Kidney capillary endothelial cell (primary cell): ENCODE measurements at places on chromosomes 4 and X.

DNA sequence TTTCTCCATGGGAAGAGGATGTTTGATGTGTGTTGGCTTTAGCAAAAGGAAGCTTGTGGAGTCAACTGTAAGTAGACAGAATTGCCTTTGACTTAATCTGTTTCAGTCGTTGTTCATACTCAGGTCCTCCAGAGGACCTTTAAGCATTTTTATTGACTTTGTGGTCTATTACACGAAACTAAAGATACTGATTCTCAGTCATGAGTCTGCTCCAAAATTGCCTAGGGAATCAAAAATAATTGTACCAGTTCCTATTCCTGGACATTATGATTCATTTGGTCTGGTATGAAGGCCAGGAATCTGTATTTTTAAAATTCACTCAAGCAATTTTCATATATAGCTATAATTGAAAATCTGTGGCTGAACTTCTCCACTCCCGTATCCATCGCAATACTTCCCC lies 38.6 kb downstream of the AR start:
- DNase-seq, result no peak

DNA sequence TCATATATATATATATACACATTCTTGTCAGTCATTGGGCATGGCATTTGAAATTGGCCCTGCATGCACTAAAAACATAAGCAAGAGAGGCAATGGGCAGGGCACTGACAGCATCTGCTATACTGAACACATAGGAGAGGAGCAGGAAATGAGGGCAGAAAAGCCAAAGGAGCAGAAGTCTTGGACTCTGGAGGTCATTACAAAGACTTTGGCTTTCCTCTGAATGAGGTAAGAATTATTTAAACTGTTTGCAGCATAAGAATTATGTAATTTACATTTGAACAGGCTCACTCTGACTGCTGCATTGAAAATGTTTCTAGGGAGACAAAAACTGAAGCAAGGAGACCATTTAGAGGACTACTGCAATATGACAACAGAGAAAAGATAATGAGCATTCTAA lies 396.5 kb downstream of the PRDM5 start:
- no peak for DNase-seq

DNA sequence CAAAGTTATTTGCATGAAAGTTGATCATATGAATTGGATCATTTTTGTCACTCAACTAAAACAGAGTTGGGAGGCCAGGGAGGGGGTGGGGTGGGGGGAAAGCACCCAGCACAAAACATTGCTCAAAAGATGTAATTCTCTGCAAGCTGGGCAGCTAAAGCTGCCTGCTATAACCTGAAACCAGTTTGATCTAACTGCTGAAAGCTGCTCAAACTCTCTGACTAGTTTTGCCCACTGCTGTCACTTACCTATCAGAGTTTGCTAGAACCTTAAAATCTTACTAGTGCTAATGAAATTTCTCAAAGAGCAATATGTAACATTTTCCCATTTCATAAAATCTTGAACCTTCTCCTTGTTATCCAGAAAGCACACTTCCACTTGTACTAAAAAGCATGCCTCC lies 10.4 kb downstream of the CXCL8 start:
- DNase-seq, result no peak

DNA sequence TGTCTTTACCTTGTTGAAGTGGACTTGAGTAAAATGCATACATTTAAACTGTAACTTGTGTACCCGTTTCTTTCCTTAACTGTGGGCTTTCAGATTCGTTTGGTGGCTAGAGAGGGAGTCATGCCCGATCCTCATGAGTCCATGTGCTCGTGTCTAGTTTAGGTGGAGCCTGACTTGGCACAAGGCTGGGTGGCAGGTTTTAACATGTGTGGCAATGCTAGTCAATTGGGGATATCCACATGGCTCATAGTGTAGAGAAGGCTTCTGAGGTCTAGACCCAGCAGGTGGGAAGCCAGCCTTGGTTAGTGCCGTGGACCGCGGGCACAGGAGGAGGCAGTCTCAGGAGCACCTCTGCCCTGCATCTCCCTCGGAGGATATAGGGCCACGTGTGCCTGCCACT lies 48.5 kb upstream of the CLCN4 start:
- no peak for DNase-seq

DNA sequence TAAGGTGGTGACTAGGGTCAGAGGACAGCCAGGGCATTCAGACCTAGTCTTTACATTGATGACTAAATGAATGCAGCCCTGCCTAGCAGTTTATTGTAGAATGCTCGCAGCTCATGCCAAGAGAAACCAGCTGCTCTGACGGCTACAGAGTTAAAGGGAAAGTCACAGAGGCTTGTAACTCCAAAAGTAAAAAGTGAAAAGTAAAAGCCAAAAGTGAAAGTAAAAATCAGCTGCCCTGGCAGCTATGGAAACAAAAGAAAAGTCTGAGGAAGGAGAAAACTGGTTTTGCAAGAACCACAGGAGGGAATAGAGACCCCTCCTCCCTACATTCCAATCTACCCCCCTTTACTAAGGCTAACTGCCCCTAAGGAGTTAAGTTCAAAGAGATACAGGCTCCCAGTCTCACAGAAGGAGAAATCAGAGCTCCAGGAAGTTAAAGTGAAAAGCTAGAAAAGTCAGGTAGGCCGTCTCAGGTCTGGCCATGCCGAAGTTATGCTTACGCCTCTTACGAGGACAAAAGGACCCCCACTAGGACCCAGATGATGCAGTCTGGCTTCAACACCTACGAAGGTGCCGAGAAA lies 6.0 kb downstream of the GAGE10 start:
- no peak for DNase-seq

DNA sequence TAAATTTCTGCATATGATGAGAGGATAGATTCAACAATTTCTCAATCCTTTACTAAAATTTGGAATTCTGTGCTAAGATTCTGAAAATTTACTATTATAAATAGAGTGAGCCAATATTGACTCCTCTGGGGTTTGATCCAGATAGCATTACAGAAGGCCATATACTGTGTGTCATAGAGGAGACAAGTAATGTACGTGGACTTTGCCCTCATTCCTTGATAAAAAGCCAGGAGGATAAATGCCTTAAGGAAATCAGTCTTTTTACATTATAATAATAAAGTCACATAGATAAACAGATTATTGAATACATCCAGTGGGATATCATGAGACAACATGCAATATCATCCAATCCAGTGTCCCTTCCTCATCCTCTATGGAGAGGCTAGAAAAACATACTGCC lies 188.0 kb upstream of the HDX start:
- no peak for DNase-seq

DNA sequence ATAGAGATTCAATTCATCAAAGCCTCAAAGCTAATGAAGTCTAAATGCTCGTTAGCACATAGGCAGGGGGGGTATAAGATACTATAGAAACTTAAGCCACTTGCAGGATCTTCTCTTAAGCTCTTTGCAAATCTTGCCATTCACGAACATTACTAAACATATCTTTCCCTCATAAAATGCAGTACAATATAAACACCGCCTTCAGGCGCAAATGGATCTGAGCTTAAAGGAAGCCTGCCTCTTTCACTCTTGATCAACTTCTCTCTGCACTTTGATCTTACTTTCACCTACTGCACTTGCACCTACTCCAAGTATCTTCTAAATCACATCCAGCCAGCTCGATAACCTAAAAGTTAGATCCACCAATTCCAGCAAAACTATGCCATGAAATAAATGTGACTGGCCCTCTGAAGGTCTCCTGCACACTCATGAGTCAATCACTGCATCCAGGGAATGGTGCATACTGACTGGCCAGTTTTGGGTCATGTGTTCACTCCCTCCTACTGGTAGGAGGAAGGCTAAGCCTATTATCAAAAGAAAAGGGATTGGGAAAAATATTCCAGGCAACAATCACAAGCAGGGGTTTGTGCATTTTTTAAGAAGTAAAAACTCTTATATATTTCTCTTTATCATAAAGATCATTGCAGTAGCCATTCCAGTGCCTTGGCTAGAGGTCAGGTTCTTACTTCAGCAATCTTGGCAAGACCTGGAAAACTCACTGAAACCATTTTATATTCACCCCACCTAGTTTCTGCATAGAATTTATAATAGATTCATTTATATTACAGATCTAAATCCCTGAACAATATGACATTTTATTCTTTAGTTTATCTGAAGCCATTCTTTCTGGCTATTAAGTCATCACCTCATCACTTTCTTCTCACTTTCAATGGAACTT lies 222.0 kb downstream of the PPP3CA start:
- DNase-seq, result no peak
